ENCODE measurements at places on chromosomes 12 and 14.

DNA sequence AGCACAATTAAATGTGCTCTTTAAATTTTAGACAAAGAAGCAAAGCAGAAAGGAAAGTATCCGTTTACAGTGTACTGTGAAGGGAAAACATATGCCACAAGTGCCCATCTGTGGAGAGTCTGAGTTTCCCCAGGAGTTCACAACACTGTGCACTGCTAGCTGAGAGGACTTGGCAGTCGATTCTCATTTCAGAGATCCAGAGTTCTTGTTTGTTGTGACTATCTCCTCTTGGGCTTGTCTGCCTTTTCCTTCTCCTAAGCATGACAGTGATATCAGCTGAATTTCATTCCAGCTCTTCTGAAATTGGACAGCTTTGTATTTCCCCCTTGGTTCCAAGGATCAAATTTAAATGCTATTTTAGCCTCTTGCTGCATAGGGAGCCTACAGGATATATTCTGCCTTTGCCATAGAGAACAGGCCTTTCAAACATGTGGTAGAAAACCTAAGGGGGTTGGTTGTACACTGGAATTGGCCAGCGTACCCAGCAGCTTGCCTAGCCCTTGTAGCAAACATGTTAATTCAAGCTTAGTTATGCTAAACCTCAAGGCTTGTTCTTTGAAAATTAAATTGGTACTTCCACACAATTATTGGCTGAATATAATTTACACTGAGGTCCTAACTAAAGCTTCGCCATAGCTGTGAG lies 259.2 kb upstream of the NOVA1 start:
- DNase-seq = no peak

DNA sequence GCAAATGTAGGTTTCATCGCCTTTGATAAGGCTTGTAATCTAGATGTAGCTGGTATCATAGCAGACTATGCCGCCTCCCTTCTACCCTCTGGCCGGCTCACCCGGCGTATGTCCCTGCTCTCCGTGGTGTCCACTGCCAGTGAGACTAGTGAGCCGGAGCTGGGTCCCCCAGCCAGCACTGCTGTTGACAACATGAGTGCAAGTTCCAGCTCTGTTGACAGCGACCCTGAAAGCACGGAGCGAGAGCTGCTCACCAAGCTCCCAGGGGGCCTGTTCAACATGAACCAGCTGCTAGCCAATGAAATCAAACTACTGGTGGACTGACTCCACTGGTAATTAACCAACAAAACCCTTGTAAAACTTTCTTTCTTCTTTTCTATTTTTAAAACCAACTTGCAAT lies 49.0 kb upstream of the A2ML1 start:
- DNase-seq = peak; percentile 7

- no peak for DNase-seq
These were observed 212.3 kb downstream of the PPFIA2 start for GRCh38 chr12:81546811-81547210.

DNA sequence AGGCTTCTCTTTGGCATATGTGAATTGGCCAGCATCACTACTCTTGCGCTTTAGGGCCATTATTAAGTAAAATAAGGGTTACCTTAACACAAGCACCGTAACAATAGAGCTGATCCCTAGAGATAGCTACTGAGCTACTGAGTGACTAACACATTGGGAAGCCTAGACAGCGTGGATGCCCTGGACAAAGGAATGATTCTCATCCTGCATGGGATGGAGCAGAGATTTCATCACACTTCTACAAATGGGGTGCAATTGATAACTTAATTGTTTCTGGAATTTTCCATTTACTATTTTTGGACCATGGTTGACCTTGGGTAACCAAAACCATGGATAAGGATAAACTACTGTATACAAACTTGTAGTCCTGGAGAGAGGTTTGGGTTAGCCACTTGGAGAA lies 57.1 kb downstream of the FBXO34 start:
- DNase-seq = no peak

GRCh38 chr12:26631846-26632245 lies 201.1 kb downstream of the ITPR2 start:
- no peak for DNase-seq

Measured in right kidney (tissue), 9 donors.